Stimulated activated CD8-positive, alpha-beta memory T cell treated with anti-CD3 and anti-CD28 coated beads, Interleukin-15, amount 100 ng/mL, for 4 hours (primary cell): ENCODE measurements at places on chromosomes 12 and 14.

DNA sequence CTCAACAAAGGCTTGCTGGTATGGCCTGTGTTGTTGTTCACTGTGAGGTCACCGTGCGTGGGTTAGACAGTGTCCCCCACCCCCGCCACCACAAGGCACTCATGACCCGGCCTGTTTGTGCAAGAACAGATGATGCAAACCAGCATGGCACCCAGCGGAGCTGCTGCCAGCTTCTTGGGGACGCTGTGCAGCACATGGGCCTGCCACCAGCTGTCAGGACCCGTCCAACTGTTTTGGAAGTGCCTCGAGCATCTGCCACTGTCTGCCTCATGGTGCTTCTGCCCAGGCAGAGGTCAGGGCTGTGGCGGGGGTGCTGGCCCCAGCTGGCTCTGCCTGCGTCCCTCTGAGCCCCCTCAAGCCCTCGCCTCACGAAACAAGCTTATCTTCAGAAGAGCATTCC, 1.5 kb downstream of the ASB2 start:
- no peak for DNase-seq

- DNase-seq = no peak
Measured at GRCh38 chr14:104390941-104391901, 188.3 kb upstream of the C14orf180 start.

DNA sequence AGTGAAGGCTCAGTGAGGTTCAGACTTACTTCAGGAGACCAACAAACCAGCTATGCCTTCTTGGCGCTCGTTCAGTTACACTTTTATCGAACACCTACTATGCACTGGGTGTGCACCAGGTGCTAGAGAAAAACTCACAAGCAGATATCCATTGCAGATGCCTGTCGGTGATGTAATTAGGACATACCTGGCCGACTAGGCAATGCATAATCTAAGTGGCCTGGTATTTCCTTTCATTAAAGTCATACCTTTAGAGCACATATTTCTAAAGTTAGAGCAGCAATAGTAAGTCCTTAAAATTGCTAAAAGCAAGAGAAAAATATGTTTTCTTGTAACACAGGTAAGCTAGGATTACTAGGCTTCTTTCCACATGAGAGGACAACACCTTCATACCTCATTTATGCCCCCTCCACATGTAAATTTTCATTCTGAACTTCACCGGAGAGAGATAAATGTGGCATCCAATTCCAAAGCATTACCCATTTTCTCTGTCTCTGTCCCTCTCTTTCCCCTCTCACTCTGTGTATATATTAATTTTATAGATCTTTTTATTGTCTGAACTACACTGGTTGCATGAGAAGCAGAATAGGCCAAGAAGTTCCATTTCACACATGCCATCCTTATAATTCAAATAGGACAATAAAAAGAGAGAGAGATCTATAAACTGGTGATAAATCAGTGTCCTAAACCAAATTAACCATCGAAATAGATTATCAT, 242.2 kb downstream of the SPTSSA start:
- DNase-seq = no peak

GRCh38 chr14:82046512-82047226, 513.0 kb upstream of the SEL1L start:
- DNase-seq = no peak

DNA sequence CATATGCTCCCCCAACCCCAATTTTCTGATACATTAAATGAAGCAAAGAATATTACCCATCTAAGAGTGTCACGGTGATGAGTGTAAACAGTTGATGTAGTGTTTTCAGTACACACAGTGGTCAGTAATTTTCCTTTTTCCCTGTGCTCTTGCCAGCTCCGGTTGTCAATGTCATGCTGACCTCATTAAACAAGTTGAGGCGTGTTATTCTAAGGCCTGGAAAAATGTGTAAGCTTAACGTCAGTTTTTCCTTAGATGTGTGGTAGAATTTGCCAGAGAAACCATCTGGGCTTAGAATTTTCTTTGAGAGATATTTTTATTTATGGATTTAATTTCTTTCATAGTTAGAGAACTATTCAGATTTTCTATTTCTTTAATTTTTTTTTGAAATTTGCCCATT, 11.7 kb upstream of the SERPINA6 start:
- no peak for DNase-seq

DNA sequence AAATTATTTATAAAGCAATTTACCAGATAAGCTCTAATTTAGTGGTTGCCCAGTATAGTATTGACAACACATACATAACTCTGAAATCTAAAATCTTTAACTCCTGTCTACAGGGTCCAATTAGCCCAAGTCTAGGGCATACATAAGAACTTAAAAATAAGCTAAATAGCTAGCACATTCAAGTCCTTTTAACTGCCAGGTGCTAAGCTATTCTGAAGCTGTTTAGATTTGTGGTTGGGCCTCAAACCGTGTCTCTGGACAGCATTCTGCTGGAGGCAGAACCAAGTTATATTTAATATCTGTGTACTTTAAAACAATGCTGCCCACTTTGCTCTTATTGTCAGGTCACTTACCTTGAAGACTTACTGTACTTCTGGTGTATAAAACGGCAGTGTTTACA, 19.0 kb downstream of the RPS6KA5 start:
- DNase-seq = no peak

GRCh38 chr12:6936636-6937480, 6.8 kb upstream of the RNU7-1 start:
- no peak for DNase-seq

DNA sequence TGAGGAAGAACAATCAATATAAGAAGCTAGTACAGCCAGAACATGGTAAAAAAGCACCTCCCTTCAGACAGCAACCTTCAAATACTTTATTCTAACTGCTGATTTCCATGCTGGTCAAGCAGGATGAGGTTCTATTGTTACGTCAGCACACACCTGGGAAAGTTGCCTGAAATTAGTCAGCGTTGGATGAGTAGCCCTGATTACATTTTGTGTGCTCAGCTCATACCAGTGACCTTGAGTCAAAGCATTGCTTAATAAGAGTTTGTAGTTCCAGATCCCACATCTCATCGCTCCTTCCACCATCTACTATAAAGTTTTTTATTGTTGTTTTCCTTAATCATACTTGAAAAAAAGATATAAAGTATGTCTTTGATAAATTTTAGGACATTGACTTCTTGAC, 361.5 kb downstream of the EGLN3 start:
- DNase-seq = no peak

DNA sequence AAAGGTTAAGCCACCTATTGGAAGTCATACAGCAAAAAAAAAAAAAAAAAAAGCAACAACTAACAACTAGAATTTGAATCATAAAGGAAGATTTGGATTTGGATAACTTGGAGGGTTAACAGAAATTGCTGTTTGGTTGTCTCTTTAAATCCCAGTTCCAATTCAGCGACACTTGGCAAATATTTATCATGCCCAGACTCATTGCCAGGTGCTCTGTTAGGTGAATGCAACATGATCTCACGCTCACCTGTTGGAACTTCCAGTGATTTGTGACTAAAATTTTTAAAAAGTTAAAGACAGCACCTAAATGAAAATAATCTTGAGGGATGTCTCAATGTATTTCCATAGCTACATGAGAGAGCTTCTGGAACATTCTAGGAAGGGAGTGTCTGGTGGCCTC, 103.7 kb downstream of the TBX3 start:
- no peak for DNase-seq

GRCh38 chr12:128944956-128945355, 91.7 kb downstream of the GLT1D1 start:
- DNase-seq = no peak

- DNase-seq = no peak
Measured at GRCh38 chr14:72614365-72614764, 279.5 kb downstream of the DPF3 start.

GRCh38 chr12:91183551-91183950, 934 bp upstream of the DCN start:
- no peak for DNase-seq

- no peak for DNase-seq
Measured at GRCh38 chr12:51630256-51630880, 39.3 kb downstream of the SCN8A start.

DNA sequence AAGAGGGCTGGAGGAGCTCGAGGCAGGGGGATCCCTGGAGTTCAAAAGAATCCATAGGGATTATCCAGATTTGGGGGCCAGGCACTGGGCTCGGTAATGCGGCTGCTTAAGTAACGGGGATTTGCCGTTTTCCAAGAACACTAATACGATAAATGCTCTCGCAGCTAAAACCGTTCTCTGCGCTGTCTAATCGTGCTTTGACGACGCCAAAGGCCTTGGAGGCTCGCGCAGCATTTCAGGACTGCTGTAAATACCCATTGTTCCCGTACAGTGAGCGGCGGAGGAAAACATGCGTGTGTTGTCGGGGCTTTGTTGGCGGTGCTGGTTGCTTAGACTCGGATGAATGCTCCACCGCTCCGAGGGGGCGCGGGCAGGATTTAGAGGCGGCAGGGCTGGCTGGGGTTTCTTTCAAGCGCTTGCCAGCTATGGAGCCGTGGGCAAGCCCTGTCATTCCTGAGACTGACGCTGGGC, 26.2 kb downstream of the DIO3 start:
- DNase-seq = no peak

DNA sequence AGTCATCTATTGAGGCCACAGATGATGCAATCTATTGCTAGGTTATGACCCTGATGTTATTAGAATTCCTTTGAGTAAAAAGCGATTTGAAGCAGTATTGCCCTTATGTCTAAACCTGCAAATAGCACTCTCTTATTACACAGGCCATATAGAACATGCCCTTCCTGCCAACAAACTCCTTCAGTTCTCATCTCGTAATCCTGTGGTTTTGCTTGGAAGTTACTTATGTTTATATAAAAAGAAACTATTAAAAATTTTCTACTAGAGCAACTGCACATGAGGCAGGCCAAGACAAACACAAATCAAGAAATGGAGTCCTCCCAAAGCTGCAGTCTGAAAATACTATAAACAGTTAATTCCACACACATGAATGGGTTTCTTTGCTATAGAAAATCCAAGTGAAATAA, 1200.2 kb downstream of the LRFN5 start:
- DNase-seq = no peak

GRCh38 chr14:101216366-101217079, 313.0 kb upstream of the RTL1 start:
- DNase-seq = no peak
